OCI-LY7 (cell line): ENCODE measurements at places on chromosomes 13 and 19. TPM values are rescaled to one million over a fixed set of nuclear protein-coding genes. Genes with fewer than 3 reads are reported as not detected.

DMKN gene
- not detected in 2 replicates for total RNA-seq

SCN1B gene
- total RNA-seq = 3.1 and 3.6 TPM in 2 replicates

ZNF549 gene
- total RNA-seq = 6.6 and 8.8 TPM in 2 replicates

STX10 gene
- 41.6 and 45.4 TPM in 2 replicates for total RNA-seq

ZNF615 gene
- not detected in 2 replicates for total RNA-seq

CATSPERD gene
- total RNA-seq = 0.26 TPM in 1 of 2 replicates, not detected in the other

COL5A3 gene
- total RNA-seq = not detected in 2 replicates

CCNE1 gene
- total RNA-seq = 34.0 and 36.1 TPM in 2 replicates

PRR19 gene
- total RNA-seq = 0.40 and 0.70 TPM in 2 replicates

CEBPG gene
- total RNA-seq = 45.1 and 52.2 TPM in 2 replicates

GIPC3 gene
- total RNA-seq = not detected in 2 replicates

SPRED3 gene
- total RNA-seq = 2.1 and 3.0 TPM in 2 replicates

DOCK6 gene
- total RNA-seq = 74.6 and 78.2 TPM in 2 replicates

ZNF808 gene
- total RNA-seq = 29.2 and 33.7 TPM in 2 replicates

FGF22 gene
- total RNA-seq = 0.48 and 0.53 TPM in 2 replicates
